MG63 (cell line): ENCODE measurements at places on chromosomes 5 and 9. TPM values are rescaled to one million over a fixed set of nuclear protein-coding genes. Genes with fewer than 3 reads are reported as not detected.

DNA sequence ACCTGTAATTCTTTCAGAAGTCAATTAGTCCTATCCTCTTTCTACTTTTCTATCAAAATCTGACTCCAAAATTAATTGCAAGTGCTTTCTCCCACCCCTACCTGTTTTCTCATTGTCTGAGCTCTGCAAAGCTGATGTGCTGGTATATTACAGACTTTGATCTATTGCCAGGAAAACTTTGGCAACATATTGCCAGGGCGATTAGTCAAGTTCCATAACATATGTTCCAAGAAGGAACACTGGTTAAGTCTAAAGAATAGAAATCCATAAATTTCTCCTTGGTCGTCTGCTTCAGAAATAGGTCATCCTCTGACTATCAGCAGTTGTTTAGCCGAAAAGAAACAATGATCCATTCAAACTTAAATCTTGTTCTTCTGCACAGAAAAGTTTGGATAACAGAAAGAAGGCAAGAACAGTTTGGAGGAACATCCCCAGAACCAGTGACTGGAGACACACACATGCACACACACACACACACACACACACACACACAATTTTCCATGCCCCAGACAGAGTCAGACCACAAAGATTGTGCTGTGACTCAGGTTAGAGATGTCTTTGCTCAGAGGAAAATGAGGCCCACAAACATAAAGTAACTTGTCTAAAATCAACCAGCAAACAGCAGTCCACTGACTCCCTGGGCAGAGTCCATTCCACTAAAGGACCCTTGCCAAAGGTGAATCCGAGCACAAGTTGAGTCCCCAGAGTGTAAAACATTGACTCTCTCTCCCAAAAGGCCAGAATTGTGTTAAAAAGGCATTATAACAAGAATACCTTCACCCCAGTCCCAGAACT lies 202.1 kb downstream of the DEPDC1B start:
- DNase-seq, result no peak

The BHMT2 gene
- total RNA-seq, result 0.79 and 1.5 TPM in 2 replicates

DNA sequence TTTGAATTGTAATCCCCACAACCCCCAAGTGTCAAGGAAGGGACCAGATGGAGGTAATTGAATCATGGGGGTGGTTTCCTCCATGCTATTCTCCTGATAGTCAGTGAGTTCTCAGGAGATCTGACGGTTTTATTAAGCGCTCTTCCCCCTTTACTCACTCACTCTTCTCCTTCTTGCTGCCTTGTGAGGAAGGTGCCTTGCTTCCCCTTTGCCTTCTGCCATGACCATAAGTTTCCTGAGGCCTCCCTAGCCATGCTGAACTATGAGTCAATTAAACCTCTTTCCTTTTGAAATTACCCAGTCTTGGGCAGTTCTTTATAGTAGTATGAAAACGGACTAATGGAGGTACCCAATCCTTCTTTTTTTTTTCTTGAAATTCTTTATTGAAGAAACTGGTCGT lies 2.2 kb upstream of the CEP120 start:
- no peak for DNase-seq

GRCh38 chr9:114193090-114193489 lies 37.8 kb downstream of the COL27A1 start:
- DNase-seq, result no peak

GRCh38 chr9:125763394-125763801 lies 16.2 kb downstream of the PBX3 start:
- DNase-seq, result no peak

DNA sequence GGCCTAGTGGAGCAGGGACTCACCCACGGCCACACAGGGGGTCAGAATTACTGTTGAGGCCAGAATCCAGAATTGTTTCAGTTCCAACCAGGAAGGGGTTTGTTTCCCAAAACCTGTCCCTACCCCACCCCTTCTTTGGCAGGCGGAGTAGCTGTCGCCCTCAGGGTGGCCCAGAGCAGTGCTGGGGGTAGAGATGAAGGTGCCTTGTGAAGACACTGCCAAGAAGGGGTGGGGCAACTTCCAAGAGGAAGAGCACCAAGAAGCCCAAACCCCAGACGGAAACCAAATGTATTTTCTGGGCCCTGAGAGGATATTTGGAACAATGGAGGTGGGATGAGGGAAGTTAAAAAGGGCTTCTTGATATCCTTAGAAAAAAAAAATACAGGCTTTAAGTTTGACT lies 11.4 kb upstream of the NDST1 start:
- DNase-seq, result no peak

GRCh38 chr5:144084971-144085370 lies 85.5 kb downstream of the YIPF5 start:
- DNase-seq, result no peak

The HCN1 gene
- not detected in 2 replicates for total RNA-seq

- peak; percentile 91 for DNase-seq
Measured at GRCh38 chr5:125043781-125044391, 297.4 kb upstream of the ZNF608 start.

GRCh38 chr9:71769175-71770161 lies 1.2 kb upstream of the CEMIP2 start:
- peak; percentile 58 for DNase-seq

DNA sequence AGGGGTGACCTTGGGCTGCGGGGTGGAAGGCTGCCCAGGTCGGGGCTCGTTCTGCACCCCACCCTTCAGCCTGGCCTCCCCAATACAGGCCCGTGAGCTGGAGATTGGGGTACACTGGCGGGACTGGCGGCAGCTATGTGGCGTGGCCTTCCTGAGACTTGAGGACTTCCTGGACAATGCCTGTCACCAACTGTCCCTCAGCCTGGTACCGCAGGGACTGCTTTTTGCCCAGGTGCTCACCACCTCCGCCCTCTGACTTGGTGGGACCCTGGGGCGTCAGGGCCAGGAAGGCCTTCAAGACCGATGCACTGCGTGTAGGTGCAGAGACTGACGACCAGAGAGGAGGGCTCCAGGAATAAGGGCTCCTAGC lies 10.5 kb downstream of the ZDHHC12 start:
- DNase-seq, result no peak

The WWC1 gene
- total RNA-seq, result 15.9 and 38.3 TPM in 2 replicates

DNA sequence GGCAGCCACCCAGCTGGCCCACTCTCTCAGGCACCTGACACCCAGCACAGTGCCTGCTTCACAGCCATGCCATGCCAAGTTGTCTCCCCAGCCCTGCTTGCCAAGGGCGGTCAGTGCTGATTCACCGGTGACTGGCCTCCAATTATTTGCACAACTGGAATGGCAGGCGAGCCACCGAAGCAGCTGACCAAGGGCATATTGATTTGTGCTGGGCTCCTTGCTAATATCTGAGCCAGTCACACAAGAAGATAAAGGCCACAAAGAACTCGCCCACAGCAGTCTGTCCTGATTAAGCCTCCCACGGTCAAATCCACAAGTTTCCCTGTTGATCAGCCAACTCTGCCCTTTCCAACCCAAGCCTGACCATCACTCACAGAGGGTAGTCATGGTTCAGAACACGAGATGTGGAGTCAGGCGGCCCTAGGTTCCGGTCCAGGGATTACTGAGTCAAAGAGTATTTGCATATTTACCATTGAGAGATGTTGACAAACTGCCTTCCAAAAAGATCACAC lies 6.4 kb upstream of the EEIG1 start:
- DNase-seq, result peak; percentile 94

The TMEM171 gene
- total RNA-seq, result 0.96 and 4.3 TPM in 2 replicates

The TSSK1B gene
- not detected in 2 replicates for total RNA-seq

The SMC2 gene
- 10.7 and 17.7 TPM in 2 replicates for total RNA-seq

DNA sequence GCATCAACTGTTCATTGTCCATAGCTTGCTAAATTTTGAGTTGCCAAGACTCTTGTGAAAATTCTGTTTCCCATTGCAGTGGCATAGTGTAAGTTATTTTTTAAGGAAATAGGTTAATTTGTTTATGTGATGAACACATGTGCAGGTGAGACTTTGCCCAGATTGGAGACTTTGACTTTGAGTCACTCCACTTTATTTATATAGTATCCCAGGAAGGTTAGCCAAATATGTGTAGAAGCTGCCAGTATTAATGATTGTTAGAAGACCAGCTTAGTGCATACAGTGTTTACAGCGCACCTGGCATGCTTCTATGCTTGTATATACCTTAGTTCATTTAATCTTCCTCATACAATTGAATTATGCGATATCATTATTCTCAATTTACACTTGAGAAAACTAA lies 51.0 kb downstream of the MTAP start:
- no peak for DNase-seq

GRCh38 chr5:150397146-150397781 lies 15.4 kb downstream of the CD74 start:
- DNase-seq, result no peak

DNA sequence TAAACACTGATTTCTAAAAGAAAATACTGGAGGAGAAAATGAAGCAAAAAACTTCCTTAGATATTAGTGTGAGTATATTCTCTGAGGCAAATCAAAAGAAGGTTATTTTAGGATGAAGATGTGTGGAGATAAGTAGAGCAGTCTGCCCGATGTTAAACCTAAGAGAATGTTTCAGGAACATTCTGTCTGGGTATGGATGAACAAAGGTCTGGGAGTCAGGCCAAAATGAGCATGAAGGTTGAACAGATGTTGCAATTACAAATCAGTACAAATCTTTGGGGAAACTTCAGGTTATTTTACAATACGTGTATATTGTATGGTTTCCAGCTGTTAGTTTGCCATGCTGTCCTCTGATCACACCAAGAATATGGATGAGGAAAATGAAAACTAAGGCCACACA lies 14.4 kb upstream of the CEP78 start:
- no peak for DNase-seq

DNA sequence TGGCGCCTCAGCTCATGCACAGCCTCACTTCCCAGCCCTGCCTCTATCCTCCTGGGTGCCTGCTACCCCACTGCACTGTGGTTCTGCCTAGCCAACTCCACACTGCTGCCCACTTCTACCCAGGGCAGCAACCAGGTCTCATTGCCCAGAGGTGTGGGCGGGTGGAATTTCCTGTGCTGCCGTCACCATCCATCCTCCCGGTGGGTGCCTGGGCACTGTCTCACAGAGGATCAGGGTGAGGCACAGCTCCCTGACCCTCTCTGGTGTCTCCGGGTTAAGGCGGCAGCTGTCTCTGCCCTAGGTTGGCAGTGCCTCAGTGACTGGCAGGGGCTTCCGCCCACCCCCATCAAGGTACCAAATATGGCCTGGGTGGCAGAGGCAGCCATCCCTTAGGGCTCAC lies 4.3 kb upstream of the MTMR12 start:
- peak; percentile 37 for DNase-seq

- no peak for DNase-seq
Measured at GRCh38 chr5:84392836-84393235, 8.2 kb upstream of the EDIL3 start.

The JAKMIP2 gene
- not detected in 2 replicates for total RNA-seq

GRCh38 chr5:9543311-9543920 lies 2.5 kb downstream of the SEMA5A start:
- no peak for DNase-seq

- no peak for DNase-seq
Measured at GRCh38 chr9:89358376-89358916, 40.1 kb downstream of the SECISBP2 start.

- DNase-seq, result no peak
Measured at GRCh38 chr9:124467410-124468060, 17.3 kb downstream of the ADGRD2 start.

- no peak for DNase-seq
Measured at GRCh38 chr5:14444161-14444560, 137.4 kb upstream of the OTULINL start.

- no peak for DNase-seq
Measured at GRCh38 chr5:9351546-9351945, 194.3 kb downstream of the SEMA5A start.

DNA sequence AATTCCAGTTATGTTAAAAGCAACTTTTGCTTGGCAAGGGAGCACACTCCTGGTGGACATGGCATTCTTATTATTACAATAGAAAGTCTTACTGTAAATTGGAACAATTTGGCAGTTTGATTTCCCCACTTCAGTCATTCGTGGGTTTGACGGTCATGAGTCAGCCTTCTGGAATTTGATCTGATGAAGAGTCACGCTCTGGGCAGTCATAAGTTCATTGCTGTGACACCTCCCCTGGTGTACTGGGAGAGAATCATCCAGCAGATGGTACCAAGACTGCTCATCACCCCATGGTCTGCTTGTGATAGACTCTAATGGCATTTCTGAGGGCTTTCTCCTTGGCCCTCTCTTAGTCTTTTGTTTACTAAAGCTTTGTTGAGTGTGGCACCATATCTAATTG lies 53.8 kb downstream of the GLRA1 start:
- peak; percentile 93 for DNase-seq

GRCh38 chr5:73380710-73381589 lies 67.6 kb downstream of the FOXD1 start:
- no peak for DNase-seq
